Activated naive CD8-positive, alpha-beta T cell treated with anti-CD3 and anti-CD28 coated beads, Interleukin-2, amount 10 ng/mL, durations not matched to agents 7 days and 5 days (primary cell): ENCODE measurements at places on chromosomes 2 and 18.
A peak's percentile ranks its signal among the peaks of the same experiment; 100 is the strongest.

DNA sequence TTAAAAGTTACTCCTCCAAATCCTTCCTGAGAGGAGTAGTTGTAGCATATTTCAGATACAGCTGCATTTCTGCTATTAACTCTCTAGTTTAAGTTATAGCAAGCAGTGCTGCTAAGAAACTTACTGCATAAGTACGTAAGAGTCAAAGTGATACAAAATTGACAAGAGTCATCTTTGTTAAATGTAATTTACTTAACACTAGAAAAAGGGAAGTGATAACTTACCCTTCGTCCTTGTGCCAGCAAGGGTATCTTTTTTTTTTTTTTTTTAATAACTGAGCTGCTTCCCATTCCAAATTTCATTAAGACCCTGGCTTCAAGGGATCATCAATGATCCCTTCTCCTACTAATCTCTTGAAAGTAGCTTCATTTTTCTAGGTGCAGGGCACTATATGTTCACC is 493.0 kb downstream of the PLCL1 start:
- peaks cover 9% of the 10 kb centered on the region for H3K27me3 ChIP-seq
- peaks cover 3% of the 10 kb centered on the region for H3K4me1 ChIP-seq
- no peak overlapping the region for H3K27ac ChIP-seq
- no peak for DNase-seq
- no peak overlapping the region for H3K4me3 ChIP-seq
- no peaks in the 10 kb centered on the region for H3K36me3 ChIP-seq

DNA sequence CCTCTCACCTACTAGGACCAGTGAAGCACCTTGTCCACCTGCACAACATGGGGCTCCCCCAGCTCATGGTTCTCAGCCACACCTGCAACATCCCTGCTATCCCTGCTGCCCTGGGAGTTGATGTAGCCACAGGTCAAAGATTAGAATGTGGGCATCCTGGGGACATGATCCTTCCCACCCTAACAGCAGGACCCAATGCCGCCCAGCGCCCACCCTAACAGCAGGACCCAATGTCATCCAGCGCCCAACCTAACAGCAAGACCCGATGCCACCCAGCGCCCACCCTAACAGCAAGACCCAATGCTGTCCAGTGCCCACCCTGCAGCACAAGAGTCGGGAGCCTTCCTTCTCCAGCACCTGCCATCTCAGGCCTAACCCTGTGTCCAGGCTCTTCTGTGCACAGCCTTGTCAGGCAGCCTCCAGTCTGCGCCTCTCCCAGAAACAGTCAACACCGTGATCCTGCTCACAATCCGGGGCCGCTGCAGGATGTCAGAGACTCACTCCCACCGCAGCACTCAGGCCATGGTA is 237.3 kb upstream of the SALL3 start:
- H3K27ac ChIP-seq: no peak overlapping the region
- no peak overlapping the region for H3K4me3 ChIP-seq
- no peak for DNase-seq
- H3K4me1 ChIP-seq: no peaks in the 10 kb centered on the region

GRCh38 chr2:37201208-37201607 is 4.9 kb downstream of the CEBPZOS start:
- H3K4me3 ChIP-seq: no peak overlapping the region
- peaks cover 26% of the 10 kb centered on the region for H3K4me1 ChIP-seq
- peaks cover 44% of the 10 kb centered on the region for H3K36me3 ChIP-seq
- no peak for DNase-seq

DNA sequence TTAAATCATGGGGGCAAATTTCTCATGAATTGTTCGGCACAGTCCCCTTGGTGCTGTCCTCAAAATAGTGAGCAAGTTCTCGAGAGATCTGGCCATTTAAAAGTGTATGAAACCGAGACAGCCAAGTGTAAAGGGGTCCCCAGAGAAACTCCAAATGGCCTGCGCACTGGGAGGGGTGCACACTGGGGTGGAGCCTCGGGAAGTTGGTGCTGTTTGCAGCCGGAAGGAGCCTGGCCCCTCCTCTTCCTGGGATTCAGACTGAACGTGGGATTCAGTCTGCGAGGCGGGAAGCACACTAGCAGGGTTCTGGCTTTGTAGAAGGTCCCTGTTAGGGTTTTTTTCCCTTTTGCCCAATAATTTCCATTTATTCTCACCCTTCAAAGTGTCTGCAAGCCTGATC is 48.8 kb downstream of the RABL2A start:
- H3K4me3 ChIP-seq: no peak overlapping the region
- no peaks in the 10 kb centered on the region for H3K36me3 ChIP-seq
- peaks cover 5% of the 10 kb centered on the region for H3K4me1 ChIP-seq
- H3K27ac ChIP-seq: no peak overlapping the region

DNA sequence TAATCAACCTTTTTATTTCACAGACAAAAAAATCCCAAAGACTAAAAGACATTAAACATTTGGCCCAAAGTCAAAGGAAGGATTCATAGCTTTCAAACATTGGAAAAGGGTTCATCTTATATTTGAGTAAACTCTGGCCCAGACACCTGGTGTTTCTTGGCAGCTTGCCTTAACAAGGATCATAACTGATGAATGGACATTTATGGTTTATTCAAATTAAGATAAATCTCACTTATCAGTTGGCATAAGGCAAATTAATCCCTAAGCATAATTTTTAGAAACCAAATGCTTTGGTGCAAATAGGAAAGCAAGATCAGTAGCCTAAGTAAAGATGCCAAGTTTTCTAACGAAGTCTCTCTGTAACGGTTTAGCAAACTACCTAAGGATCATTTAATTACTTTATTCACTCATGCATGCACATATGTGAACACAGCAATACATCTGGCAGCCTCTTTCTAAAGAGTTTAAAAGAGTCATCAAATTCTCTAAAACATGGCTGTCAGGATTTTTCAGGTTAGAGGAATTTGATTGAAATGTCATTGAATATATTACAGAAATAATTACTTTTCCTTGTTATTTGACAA is 323.4 kb upstream of the RBMS1 start:
- H3K36me3 ChIP-seq: no peaks in the 10 kb centered on the region
- no peak overlapping the region for H3K4me3 ChIP-seq
- no peak for DNase-seq
- no peak overlapping the region for H3K27ac ChIP-seq
- no peaks in the 10 kb centered on the region for H3K27me3 ChIP-seq

- H3K36me3 ChIP-seq: no peaks in the 10 kb centered on the region
- no peaks in the 10 kb centered on the region for H3K4me1 ChIP-seq
- no peak for DNase-seq
- H3K27ac ChIP-seq: no peak overlapping the region
- no peaks in the 10 kb centered on the region for H3K27me3 ChIP-seq
- no peak overlapping the region for H3K4me3 ChIP-seq
Observed at GRCh38 chr18:39211461-39211860, 1645.9 kb upstream of the CELF4 start.

GRCh38 chr18:59387687-59388565 is 28.9 kb upstream of the LMAN1 start:
- no peak overlapping the region for H3K27ac ChIP-seq
- no peak overlapping the region for H3K4me3 ChIP-seq
- no peak for DNase-seq
- no peaks in the 10 kb centered on the region for H3K4me1 ChIP-seq
- H3K36me3 ChIP-seq: no peaks in the 10 kb centered on the region

DNA sequence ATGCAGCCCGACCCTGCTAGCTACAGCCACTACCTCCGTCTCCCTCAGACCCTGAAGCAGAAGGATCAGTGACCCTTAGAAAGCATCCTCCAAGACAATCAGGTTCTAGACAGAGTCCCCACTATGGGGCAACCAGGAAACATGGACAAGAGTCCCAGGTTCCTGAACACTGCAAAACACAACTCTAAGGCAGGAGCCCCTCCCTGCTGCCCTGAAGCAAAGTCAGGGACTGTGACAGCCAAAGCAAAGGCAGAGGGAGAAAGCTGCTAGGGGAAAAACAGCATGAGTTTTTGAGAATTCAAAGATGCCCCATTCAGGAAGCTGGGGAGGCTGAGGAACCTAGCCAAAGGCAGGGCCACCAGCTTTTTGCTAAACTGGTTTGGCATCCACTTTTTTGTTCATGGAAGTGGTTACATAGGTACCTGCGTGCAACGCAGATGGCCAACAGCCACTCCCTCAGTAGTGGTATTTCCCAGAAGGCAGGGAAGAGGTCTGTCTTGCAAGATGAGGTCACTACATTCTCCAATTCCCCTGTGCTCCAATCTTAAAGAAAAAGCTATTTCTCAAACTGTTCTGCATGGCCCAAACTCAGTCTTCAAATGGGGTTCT is 33.2 kb downstream of the MYO5B start:
- H3K27ac ChIP-seq: no peak overlapping the region
- peaks cover 2% of the 10 kb centered on the region for H3K4me1 ChIP-seq
- no peak overlapping the region for H3K4me3 ChIP-seq

- no peak for DNase-seq
- H3K27ac ChIP-seq: no peak overlapping the region
- H3K27me3 ChIP-seq: peaks cover 17% of the 10 kb centered on the region
- no peak overlapping the region for H3K4me3 ChIP-seq
- H3K36me3 ChIP-seq: no peaks in the 10 kb centered on the region
Observed at GRCh38 chr2:166612214-166612613, 118.2 kb upstream of the SCN7A start.

DNA sequence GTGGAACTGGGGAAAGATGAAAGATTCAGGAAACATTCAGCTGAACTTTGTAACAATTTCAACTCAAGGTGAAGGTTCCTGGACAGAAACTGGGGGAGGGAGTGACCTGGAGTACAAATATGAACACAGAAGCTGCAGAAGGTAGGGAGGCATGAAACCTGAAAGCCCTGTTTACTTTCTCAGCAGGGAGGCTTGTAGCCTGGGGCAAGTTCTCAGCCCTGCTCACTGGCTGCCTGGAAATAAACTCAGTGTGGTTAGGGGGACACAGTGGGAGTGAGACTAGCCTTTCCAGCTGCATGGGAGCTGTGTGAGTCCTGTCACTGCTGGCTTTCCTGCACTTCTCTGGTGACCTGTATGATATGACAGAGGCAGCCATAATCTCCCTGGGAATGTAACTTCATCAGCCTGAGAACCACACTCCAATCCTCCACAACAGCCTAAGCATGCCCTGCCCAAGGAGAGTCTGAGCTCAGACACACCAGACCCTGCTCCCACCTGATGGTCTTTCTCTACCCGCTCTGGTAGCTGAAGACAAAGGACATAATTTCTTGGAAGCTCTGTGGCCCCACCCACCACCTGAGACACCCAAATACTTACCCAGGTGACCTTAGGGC is 77.0 kb downstream of the ZSWIM2 start:
- no peak overlapping the region for H3K27ac ChIP-seq
- H3K4me3 ChIP-seq: no peak overlapping the region
- DNase-seq: no peak
- peaks cover 2% of the 10 kb centered on the region for H3K27me3 ChIP-seq
- no peaks in the 10 kb centered on the region for H3K4me1 ChIP-seq
- H3K36me3 ChIP-seq: no peaks in the 10 kb centered on the region

DNA sequence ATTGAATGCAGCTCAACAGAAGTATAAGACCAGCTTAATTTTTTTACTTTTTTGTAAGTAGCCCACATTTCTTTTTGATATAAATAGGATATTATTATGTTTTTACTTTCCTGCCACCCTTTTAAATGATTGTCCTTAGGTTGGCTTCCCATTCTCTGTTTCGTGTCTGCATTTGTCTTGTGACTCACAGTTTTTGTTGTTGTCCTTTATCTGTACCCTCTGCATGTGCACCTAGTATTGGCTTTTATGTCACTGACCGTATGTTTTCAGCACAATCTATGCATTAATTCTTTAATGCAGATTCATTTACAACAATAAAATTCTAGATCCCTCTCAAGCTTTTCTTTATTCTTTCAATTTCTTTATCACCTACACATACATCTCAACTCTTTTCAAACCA is 474.2 kb upstream of the FANCL start:
- peaks cover 2% of the 10 kb centered on the region for H3K27me3 ChIP-seq
- no peaks in the 10 kb centered on the region for H3K4me1 ChIP-seq
- no peak overlapping the region for H3K4me3 ChIP-seq
- DNase-seq: no peak
- no peaks in the 10 kb centered on the region for H3K36me3 ChIP-seq

DNA sequence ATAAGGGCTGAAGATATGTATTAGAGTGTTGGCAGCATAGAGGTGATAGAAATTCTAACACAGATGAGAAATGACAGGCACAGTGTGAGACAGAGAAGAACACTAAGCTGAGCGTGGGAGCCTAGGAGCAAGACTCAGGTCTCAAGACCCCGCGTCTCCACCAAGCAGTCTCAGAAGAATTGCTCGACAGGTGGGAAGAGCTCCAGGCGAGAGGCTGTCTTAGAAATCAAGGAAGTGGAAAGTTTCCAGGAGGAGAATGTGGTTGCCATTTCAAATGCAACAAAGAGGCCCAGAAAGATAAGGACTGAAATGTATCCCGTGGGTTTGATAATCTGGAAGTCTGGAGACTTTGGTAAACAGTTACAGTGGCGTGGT is 31.5 kb upstream of the CAB39 start:
- peaks cover 47% of the 10 kb centered on the region for H3K4me1 ChIP-seq
- DNase-seq: no peak
- H3K4me3 ChIP-seq: no peak overlapping the region
- H3K27ac ChIP-seq: no peak overlapping the region

- H3K27ac ChIP-seq: no peak overlapping the region
- DNase-seq: no peak
- H3K4me1 ChIP-seq: peaks cover 9% of the 10 kb centered on the region
- peak overlapping the region; percentile 44 for H3K4me3 ChIP-seq
Observed at GRCh38 chr18:10482985-10483949, 28.8 kb downstream of the APCDD1 start.

GRCh38 chr2:127546797-127547196 is 11.3 kb downstream of the MYO7B start:
- H3K27me3 ChIP-seq: peaks cover 23% of the 10 kb centered on the region
- no peak overlapping the region for H3K27ac ChIP-seq
- no peak overlapping the region for H3K4me3 ChIP-seq
- no peaks in the 10 kb centered on the region for H3K4me1 ChIP-seq
- peaks cover 1% of the 10 kb centered on the region for H3K36me3 ChIP-seq

- no peaks in the 10 kb centered on the region for H3K4me1 ChIP-seq
- H3K4me3 ChIP-seq: no peak overlapping the region
- H3K27ac ChIP-seq: no peak overlapping the region
- H3K36me3 ChIP-seq: peaks cover 4% of the 10 kb centered on the region
- no peaks in the 10 kb centered on the region for H3K27me3 ChIP-seq
Observed at GRCh38 chr18:56962322-56962721, 184.6 kb upstream of the BOD1L2 start.

GRCh38 chr2:9473985-9474360 is 378 bp upstream of the IAH1 start:
- peaks cover 29% of the 10 kb centered on the region for H3K36me3 ChIP-seq
- peaks cover 25% of the 10 kb centered on the region for H3K4me1 ChIP-seq
- H3K27ac ChIP-seq: peak overlapping the region; percentile 86
- H3K27me3 ChIP-seq: no peaks in the 10 kb centered on the region
- H3K4me3 ChIP-seq: peak overlapping the region; percentile 76
